ENCODE measurements at places on chromosomes 4 and X. TPM values are rescaled to one million over a fixed set of nuclear protein-coding genes. Genes with fewer than 3 reads are reported as not detected.

TMEM150C gene
- 0.52 TPM for total RNA-seq

CSAG1 gene
- total RNA-seq = not detected

TMEM175 gene
- 12.1 TPM for total RNA-seq

MAGEA2 gene
- not detected for total RNA-seq

MAGIX gene
- 8.5 TPM for total RNA-seq

HPGD gene
- 105 TPM for total RNA-seq

MAGEE1 gene
- 3.3 TPM for total RNA-seq

USP11 gene
- 61.0 TPM for total RNA-seq

LRIT3 gene
- not detected for total RNA-seq

SPANXB1 gene
- total RNA-seq = not detected

PPEF2 gene
- not detected for total RNA-seq

CACNA1F gene
- not detected for total RNA-seq

GRCh38 chrX:19990151-19990555, 708 bp downstream of the BCLAF3 start:
- no peak for DNase-seq

- no peak for DNase-seq
Measured at GRCh38 chrX:71955530-71956120, 45.0 kb downstream of the NHSL2 start.

DNA sequence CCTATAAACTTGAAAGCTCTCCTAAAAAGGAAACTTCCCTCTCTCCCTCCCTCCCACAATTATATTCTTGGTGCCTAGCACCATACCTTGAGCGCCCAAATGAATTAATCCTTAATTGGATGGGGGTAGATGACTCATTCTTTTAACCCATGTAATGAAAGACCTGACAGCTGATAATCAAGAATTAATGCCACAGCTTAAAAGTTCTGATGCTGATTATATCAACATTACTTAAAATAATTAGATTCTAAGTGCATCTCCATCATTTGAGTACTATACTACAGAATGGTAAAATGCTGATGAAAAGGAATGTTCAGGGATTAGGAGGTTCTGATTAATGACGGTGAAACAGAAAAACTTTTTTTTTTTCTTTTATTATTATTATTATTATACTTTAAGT, 117.0 kb downstream of the ENOX2 start:
- no peak for DNase-seq

- no peak for DNase-seq
Measured at GRCh38 chr4:162356181-162356580, 192.4 kb upstream of the FSTL5 start.

DNA sequence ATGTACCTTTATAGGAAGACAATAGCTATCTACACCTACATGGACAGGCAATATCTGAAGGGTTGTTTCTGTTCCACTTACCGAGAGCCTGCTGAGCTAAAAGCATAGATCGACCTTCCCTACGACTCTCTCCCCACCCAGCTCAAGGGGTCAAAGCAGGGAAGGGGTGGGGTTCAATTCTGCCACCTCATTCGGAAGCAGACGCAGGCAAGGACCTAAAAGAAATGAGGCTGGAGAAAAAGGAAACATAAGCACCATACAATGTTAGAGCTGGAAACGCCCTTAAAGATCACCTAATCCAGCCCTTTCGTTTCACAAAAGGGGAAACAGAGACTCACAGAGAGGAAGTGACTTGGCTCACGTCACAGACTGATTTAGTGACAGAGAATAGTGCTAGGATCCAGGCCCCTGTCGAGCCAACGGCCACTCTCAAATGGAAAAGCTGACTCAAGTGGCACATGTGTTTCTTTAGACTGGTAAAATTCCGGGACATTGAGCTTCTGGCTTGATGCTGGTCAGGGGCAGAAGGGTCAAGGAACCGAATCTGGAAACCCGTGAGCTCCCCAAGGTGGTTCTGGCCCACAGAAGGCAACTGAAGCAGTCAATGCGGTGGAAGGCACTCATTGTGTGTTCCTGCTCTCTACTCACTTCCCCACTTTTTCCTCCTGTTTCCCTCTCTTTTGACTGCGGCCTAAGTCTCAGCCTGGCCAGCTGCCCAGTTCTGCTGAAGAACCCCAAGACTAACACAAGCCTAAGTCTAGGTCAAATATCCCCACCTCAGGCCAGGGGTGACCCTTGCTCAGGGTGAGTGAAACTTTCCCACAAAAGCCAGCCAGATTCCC, 7.5 kb downstream of the SEPTIN6 start:
- no peak for DNase-seq

- peak; percentile 51 for DNase-seq
Measured at GRCh38 chrX:154082396-154083125, 15.0 kb downstream of the MECP2 start.

- no peak for DNase-seq
Measured at GRCh38 chr4:32254216-32254615, 1534.0 kb downstream of the PCDH7 start.

DNA sequence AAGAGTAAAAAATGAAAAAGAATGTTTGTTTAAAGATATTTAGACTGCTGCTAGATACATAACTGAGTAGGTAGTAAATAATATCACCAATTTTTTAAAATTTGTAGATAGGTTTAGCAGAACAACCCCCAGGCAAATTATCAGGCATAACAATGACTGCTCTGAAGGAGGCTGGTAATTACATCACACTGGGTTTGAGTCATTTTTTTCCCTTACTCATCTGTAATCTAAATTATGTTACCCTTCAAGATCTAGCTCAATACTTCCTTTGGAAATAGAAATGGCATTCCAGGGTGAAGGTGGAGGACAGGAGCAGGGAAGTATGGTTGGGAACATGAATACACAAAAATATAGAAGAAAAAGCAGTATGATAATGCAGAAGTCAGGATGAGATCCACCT, 431.6 kb upstream of the MAOA start:
- peak; percentile 30 for DNase-seq

GRCh38 chr4:2823301-2823670, 20.4 kb upstream of the ADD1 start:
- DNase-seq = no peak

DNA sequence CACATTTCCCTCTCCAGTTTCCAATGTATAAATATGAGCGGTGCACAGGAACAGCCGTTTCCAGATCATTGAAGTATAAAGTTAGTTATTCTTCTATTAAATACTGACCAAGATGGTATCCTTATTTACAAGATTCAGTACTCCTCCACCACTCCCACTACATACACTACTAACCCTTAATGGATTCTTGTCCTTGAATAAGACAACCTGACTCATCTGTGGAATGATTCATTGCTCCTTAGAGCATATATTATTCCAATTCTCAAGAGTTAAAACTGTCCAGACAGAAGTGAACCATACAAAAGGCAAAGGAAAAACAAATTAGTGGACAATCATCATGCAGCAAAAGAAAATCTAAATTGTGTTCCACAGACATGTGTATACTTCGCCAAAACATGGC, 373.3 kb downstream of the IDS start:
- peak; percentile 7 for DNase-seq

GRCh38 chrX:97968376-97969163, 1084.9 kb downstream of the RPA4 start:
- no peak for DNase-seq

DNA sequence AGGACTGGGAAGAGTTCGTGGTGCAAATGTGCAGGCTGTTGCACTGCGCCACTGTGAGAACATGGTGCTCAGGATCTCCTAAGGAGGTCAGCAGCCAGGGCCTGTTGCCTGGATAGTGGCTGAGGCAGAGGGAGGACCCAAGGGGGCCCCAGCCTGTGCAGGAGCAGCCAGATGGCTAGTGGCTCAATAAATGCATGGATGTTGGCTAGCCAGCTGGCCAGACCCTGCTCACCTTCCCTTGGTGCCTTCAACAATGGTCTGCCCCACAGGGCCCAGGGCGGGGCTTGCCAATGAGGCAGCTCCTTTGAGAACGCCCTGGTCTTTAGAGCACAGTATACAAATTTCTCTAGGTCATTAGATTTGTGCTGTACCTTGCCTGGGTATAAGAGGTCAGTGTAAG, 67.4 kb downstream of the TNIP2 start:
- no peak for DNase-seq

GRCh38 chr4:2341261-2341841, 77.1 kb downstream of the ZFYVE28 start:
- no peak for DNase-seq

DNA sequence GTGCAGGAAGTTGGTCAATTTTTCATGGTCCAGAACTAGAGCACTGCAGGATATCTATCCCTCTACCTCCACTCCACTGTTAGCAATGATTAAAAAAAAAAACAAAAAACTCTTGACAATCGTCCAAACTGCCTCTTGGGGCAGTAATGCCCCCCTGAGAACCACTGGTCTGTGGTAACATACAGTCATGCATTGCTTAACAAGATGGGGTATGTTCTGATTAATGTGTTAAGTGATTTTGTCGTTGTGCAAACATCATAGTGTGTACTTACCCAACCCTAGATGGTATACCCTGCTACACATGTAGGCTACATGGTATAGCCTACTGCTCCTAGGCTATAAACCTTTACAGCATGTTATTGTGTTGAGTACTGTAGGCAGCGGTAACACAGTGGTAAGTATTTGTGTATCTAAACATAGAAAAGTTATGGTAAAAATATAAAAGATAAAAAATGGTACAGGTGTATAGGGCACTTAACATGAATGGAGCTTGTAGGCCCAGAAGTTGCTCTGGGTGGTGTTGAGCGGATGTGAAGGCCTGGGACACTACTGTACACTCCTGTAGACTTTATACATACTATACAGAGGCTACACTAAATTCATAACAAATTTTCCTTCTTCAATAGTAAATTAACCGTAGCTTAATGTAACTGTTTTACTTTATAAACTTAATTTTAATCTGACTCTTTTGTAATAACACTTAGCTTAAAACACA, 34.1 kb downstream of the ART3 start:
- peak; percentile 71 for DNase-seq

GRCh38 chr4:108031427-108032083, 41.9 kb downstream of the HADH start:
- no peak for DNase-seq

- DNase-seq = no peak
Measured at GRCh38 chrX:40484408-40485091, 96.2 kb upstream of the ATP6AP2 start.

DNA sequence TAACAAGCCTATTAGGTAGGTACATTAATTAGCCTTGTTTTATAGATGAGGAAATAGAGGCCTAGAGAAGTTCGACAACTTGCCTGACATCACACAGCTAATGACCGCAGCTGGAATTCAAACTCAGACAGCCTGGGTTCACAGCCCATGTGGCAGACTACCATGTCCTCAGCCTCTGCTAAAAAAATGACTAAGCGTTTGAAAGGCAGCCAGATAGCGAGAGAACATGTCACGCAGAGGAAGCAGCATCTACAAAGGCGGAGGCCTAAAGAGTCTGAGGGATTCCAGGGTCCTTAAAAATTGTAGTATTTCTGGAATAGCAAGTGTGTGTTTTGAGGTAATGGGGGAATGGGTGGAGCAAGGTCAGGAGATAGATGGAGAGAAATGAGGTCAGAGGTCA, 33.2 kb upstream of the BMP15 start:
- DNase-seq = no peak

GRCh38 chrX:107747596-107748161, 27.9 kb downstream of the TSC22D3 start:
- DNase-seq = peak; percentile 75

DNA sequence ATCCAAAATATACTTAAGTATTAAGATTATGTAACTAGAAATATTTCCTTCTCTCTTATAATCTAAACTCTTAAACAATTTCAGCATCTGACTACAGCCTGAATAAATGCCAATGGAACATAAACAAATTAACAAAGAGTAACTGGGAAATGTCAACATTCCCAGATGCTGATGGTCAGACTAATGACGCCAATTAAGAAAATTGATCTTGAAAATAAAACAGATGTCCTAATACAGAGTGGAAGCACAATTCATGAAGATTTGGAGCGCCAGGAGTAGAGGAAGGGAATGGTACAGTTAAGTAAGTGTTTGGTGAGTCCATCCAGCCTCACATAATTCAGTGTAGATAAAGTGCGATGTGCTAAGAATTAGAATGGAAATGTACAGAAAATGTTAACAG, 203.7 kb upstream of the NWD2 start:
- DNase-seq = no peak

DNA sequence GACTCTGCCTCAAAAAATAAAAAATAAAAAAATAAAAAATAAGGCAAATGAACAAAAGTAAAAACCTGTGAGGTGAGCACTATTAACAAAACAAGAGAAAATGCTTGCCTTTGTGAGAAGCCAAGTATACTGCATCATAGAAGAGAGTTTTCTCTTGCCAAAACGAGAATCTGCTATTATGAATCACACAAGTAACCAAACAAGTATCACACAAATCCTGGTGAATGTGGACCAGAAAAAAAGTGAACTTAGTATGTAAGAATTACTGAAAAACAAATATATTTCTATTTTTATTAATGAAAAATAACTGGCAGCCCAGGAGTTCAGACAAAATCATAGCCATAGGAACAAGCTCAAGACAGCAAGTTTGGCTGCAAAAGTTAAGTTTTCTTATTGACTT, 193.5 kb downstream of the PDGFC start:
- DNase-seq = no peak

DNA sequence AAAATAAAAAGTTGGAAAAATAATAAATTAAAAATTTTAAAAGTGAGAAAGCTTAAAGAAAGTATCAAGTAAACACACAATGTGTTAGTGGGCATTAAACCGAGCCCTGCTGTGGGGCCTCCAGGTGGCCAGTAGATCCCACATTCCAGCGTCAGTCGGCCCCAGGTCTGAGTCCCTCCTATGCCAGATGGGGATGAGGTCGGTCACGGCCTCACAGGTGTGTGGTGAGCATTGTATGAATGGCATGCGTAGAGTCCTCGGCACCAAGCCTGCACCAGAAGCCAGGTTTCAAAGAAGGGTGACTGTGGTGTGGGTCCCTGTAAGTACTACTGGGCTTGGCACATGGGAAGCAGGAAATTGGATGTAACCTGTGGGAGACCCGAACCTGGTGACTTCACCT, 75.6 kb upstream of the MSX1 start:
- DNase-seq = no peak

DNA sequence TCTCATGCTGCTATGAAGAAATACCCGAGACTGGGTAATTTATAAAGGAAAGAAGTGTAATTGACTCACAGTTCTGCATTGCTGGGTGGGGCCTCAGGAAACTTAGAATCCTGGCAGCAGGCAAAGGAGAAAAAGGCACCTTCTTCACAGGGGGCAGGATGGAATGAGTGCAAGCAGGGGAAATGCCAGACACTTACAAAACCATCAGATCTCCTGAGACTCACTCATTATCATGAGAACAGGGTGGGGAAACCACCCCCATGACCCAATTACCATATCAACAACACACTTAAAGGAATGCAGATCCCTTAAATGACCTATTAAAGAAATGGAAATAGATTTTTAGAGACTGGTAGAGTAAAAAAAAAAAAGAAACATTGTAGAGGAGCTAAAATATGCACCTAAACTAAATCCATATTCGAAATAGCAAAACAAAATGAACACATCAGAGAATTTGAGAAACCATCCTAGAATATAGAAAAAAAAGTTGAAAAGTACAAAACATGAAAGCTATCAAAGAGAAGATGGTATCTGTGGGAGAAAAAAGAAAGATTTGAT, 104.3 kb upstream of the UGT8 start:
- DNase-seq = no peak

DNA sequence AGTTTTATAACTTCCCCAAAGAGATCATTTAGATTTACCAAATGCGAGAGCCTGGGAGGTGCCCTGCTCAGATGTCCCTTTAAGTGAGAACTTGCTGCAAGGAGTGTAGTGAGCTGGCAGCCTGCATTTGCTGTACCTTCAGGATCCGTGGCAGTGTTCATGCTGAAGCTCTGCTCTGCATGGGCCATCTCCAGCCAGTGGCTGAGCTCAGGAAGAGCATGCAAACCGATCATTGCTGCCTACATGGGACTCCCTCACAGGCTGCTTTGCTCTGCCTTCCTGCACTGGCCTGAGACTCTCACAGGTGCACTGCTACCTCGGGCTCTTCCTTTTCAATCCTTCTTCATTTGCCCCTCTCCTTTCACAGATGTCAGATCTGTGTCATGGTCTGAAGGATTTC, 152.0 kb upstream of the SFRP2 start:
- DNase-seq = no peak
